Trophoblast cell (in vitro differentiated cells and primary cell): ENCODE measurements at places on chromosomes 2 and 18.

- no peak for DNase-seq
These were observed 280.0 kb downstream of the EXOC6B start for GRCh38 chr2:72545790-72546189.

DNA sequence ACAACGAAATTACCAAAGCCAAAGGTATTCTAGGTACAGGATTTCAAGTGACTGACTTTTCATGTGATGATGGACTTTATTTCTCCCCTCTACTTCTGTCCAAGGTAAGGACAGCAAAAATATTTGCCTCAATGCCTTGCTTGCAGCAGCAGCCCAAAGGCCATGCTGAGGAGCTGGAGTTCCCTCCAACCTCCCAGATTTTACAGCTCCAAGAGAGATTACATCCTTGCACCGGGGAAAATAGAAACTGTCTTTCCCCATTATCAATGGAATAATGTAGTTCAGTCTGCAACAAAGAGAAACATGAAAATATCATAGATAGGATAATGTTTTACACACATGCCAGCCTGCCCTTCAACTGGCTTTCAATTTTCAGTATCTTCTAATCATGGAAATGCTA is 13.5 kb downstream of the HSPD1 start:
- DNase-seq = no peak

DNA sequence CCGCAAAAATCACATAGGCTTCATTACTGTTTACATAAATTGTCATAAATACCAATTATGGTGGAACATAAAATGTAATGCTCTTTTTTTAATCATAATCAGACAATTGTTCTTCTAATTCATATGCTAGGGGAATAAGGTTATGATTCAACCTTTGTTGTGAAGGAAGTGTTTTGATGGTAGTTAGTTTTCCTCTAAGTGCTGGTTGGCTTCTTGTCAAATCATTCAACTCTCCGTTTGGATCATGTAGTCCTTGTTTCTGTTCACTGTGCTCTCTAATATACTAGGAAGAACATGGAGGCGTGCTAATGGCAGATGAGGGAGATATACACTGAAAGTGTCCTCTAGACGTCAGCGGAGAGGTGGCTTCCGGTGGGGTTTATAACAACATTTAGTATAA is 1938.0 kb upstream of the PIK3C3 start:
- DNase-seq = no peak

- no peak for DNase-seq
These were observed 44.9 kb upstream of the ID2 start for GRCh38 chr2:8636721-8637636.

DNA sequence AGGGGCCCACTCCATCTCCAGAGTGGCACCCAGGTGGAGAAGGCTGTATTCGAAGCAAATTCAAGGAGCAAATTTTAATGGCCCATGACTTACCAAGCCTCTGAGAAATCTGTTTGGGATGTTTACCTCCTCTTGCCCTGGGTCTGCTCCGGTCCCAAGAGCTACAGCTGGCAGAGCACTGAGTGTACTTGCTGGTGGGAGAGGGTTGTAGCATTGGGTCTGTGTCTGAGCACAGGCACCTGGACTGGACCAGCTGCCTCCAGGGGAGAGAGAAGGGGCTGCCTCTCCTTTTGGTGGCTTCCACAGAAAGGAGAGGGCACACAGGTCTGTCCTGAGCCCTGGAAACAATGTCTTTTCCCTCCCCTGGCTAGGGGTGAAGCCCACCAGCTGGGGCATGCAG is 9.8 kb downstream of the EN1 start:
- DNase-seq = no peak

DNA sequence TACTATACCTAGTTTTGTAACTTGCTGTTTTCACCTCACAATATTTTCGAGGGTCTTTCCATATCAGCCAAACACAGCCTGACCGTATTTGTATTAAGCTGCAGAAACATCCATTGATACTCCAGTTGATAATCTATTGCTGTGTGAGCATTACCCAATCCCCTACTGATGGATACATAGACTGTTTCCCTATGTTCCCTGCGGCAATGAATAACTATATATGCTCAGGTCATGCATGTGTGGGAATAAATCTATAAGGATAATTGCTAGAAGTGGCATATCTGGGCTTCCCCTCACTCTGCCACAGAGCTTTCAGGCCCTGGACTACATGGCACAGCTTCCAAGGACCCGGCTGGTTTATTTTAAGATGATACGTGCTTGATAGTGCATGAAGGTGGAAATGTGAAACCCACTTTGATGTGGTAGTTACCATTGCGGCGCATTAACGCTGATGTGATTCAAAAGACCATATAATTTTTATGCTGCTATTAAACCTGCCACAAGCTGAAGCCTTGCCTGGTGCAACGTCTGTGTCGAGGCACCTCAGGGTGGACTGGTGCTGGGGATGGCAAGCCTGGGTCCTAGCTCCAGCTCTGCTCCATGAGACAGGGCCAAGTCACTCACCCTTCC is 130.8 kb upstream of the MSH6 start:
- DNase-seq = no peak

DNA sequence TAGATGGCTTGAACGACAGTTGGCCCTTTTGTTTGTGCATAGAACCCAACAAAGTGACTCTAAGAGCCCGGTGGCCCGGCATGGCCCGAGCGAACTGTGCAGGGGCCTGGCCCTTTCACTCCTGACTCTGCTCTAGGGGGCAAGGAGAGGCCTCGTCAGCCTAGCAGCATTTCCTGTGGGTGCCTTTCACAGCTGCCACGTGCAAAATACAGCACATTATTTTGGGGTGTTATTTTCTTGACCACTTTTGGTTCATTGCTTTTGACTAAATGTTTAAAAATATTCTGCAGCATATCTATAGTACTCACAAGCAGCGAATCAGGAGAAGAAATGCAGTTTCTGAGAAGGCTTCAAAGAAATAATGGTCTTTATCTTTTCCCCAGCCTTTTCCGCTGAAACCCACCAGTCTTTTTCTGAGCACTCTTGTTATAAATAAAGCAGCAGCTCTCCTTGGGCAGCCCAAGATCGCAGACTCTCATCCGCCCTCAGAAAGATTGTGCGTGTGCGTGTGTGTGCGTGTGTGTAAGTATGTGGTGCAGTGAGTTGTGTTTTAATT is 31.3 kb downstream of the DGKD start:
- no peak for DNase-seq

DNA sequence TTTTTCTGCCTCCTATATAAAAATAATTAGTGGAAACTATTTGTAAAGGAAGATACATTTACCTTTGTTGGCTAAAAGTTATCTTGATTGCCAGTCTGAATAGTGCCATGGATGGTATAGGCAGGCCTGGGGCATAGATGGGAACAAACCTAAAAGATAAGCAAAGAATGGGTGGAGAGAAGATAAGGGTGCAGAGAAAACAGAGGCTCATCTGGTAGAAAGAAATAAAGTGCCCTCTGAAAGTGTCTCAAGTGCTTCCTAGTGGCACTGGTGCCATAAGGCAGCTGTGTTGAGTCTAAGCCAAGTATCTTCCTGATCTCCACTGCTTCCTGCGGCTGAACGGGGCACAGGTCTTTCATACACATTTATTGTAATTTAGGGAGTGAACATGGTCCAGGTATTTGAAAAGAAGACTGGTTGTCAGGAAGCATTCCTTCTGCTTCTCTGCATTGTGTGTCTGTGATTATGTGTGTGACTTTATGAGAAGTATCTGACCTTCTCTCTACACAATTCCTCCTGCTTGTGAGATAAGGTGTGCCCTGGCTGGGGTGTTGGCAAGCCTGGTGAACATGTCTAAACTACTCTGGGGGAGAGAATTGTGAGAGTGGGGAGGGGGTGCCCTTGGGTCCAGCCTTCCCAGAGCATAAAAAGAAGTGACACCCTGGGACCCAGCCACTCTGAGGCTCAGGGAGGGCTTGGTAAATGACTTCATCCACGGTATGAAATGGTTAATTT is 280.5 kb downstream of the CAMKMT start:
- DNase-seq = no peak

DNA sequence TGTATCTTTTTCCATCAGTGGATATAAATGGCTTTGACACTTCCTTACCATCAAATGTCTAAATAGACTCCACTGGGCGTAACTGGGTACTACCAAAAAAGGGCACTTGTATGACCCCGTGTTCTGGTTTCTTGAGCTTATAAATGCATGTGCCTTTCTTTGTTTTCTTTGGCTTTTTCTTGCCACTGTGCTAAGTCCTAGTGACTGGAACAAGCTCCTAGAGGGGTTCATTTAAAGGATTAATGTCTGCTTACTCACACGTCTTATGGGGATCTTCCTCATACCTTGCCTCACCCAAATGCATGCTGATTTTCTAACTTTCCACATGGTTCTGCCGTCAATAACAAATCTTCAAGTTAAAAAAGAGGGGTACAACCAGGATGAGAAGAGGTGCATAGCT is 19.8 kb upstream of the ZNF532 start:
- no peak for DNase-seq

DNA sequence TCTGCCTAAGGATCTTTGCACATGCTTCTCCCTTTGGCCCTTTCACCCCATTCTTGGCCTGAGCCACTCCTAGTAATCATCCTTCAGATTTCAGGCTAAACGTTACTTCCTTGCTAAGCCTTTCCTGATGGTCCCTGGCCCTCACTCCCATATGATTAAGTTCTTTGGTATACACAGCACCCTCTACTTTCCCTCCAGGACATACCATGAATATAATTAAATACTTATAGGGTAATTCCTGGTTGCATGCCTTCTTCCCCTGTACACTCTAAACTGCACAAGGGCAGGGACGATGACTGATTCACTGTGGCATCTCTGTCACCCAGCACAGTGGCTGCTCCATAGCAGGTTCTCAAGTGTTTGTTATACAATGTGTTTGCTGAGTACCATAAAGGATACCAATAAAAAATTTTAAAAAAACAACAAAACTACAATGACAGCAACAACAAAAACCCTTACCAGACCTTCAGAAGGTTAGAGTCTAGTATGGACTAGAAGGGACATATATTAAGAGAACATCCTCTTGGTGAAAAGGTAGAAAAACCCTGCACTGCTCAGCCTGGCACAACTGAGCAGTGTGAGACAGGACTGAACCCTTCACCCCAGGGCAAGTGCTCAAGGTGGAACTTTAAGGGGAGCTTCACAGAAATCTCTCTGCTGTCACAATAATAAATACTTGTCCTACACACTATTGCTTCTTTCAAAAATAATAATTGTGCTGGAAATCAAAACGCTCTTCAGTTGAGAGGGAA is 76.2 kb downstream of the AAK1 start:
- peak; percentile 92 for DNase-seq

- no peak for DNase-seq
These were observed 535.4 kb upstream of the RAB6C start for GRCh38 chr2:129443865-129444739.

GRCh38 chr2:39704540-39704939 is 38.8 kb downstream of the TMEM178A start:
- no peak for DNase-seq

DNA sequence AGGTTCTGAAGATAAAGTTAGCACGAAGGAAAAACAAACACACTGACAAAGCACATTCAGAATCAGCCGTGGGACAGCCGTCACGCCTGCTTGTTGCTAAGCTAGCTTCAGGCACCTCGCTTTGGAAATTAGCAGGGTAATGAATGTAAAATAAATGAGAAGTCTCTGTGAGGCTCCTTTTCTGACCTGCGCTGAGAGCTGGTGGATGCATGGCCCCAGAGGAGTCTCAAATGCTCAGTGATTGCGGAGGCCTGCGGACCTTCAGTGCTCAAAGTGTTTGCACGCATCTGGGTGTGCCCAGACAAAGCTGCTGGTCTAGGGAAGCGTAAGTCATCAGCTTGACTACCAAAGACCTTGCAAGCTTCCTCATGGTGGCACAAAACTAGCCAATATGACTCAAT is 50.6 kb downstream of the CD8B2 start:
- DNase-seq = no peak

GRCh38 chr2:212922701-212923100 is 228.7 kb downstream of the IKZF2 start:
- DNase-seq = peak; percentile 55

DNA sequence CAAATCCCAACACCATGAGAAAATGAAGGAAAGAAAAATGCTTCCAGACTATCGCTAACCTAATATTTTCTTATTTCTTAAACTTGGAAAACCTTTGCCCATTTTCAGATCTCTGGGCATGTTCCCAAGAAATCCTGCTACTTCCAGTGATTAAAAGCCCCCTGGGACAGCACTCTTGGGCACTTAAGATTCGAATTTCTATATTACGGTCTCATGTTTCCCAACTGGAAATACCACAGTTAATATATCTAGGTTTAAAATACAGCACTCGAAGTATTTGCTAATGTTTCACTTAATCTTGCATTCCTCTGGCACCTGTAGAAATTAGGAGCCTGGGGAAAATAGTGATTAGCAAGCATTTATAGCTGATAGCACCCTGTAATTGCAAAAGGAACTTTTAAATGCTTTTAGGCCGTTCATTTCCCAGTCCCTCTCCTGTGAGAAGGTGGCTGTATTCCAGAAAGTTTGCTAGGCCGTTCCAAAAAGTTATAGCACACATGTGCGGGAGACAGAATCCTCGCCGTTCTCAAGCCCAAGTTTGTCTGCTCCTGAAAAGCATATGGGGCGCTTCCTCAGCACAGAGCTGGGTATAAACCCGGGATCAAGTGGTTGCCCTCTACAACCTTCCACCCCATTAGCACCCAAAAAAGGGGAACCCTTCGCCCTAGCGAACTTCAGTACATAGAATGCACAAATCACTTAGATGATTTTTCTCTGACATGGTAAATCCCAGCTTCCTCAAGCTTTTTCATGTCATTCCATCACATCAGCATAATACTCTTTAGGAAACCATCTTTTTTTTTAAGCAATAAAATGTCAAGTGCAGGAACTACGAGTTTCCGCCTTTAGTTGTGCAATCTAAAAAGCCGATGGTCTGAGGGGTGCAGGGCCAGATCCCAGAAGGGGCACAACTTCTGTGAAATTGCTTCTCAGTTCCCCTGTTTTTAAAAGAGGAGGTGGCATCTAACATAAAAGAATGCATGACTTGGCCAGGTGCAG is 60.6 kb downstream of the DIPK1C start:
- DNase-seq = no peak

DNA sequence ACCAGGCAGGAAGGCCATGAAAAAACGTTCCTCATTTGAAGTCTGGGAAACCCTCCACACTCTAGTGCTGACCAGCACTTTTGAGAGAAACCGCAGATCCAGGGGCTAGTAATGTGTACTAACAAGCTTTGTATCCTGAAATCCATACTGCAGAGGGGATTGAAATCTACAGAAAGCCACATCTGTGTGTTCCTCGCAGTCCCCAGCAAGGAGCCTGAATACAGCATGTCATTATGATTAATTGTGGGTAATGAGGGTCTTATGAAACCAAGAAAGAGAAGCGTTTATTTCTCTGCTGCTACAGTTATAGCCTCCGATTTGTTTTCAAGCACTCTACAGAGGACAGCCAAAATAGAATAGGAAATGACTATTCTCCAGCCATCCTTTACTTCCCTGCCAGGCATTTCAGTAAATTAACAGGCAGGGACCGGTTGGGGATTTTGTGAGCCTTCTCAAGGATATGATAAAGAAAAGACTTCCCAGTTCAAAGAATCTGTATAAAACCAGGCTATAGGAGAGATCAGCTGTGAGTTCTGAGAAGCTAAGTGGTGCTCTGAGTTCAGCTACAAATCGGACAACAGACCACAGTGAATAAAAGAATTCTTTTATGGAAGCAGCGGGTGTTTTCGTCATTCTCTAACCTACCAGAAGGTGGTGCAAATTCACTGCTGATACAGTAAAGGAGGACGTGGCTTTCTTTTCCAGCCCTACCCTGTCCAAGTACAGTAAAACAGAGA is 133.4 kb downstream of the INSIG2 start:
- DNase-seq = peak; percentile 81

GRCh38 chr2:18918280-18918679 is 328.9 kb upstream of the NT5C1B start:
- DNase-seq = no peak
